ENCODE measurements at places on chromosomes 7 and 10.

GRCh38 chr10:77776487-77776886 lies 138.9 kb upstream of the KCNMA1 start:
- DNase-seq, result no peak

GRCh38 chr7:148609045-148609725 lies 18.6 kb downstream of the C7orf33 start:
- no peak for DNase-seq

GRCh38 chr10:29766753-29767152 lies 132.0 kb upstream of the SVIL start:
- no peak for DNase-seq

DNA sequence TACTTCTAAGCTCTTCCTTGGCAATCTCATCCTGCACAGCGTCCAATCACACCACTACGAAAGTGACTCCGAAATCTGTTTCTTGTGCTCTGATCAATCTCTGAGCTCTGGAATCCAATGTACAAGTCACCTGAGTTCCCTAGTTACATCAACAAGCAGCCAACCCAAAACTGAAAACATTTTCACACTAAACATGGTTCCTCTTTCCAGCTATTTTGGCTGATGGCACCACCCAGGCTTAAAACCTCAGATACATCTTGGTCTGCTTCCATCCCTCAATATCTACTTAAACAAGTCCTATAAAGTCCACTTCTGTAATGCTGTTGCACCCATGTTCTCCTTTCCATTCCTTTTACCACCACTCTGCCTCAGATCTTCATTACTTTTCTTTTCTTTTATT lies 3.6 kb downstream of the BLOC1S2 start:
- DNase-seq, result no peak

DNA sequence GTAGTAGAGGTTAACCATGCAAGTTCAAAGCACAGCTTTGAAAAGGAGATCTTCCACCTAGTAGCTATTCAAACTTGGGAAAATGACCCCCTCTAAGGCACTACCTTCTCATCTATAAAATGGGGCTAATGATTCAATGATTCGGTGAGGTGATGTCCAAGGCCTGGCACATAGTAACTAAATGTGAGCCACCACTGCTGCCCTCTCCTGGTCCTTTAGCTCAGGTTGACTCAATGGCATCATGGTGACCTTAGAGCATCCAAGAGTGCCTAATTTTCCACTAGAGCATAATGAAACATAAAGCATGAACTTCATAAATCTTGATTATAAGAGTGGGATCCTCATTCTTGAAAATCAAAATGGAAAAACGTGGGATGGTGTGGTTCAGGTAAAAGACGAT lies 16.3 kb upstream of the PLCE1 start:
- DNase-seq, result no peak

- no peak for DNase-seq
Observed at GRCh38 chr7:107971613-107972012, 31.3 kb downstream of the LAMB1 start.

- no peak for DNase-seq
Observed at GRCh38 chr7:27804139-27804538, 64.2 kb downstream of the TAX1BP1 start.

GRCh38 chr7:81433206-81433605 lies 336.6 kb downstream of the HGF start:
- no peak for DNase-seq

DNA sequence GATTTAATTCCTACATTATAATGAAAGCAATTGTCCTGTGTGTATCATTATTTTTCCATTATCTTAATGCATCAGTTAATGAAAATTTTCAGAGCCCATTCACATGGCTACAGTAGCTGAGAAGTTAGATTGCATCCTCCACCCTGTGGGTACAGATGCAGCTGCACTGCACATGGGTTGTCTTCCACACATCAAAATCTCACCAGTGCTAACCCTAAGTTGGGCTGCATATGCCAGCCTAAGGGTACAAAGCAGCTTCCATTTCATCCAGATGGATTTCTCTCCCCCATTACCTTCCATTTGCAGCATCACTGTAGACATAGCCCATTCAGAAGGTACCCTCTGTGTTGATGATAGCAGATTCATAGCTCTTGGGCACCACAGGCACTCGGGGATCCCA lies 74.7 kb upstream of the WDR11 start:
- DNase-seq, result no peak

- no peak for DNase-seq
Observed at GRCh38 chr7:100577103-100577502, 3.4 kb upstream of the SAP25 start.

GRCh38 chr10:78805176-78805575 lies 263.6 kb upstream of the ZMIZ1 start:
- no peak for DNase-seq

Measured in stimulated activated CD4-positive, alpha-beta T cell treated with anti-CD3 and anti-CD28 coated beads, Interleukin-1b, Interleukin-23, amount 100 ng/mL, for 1 hour (primary cell).